ENCODE measurements at places on chromosomes 12 and 14. TPM values are rescaled to one million over a fixed set of nuclear protein-coding genes. Genes with fewer than 3 reads are reported as not detected.

DNA sequence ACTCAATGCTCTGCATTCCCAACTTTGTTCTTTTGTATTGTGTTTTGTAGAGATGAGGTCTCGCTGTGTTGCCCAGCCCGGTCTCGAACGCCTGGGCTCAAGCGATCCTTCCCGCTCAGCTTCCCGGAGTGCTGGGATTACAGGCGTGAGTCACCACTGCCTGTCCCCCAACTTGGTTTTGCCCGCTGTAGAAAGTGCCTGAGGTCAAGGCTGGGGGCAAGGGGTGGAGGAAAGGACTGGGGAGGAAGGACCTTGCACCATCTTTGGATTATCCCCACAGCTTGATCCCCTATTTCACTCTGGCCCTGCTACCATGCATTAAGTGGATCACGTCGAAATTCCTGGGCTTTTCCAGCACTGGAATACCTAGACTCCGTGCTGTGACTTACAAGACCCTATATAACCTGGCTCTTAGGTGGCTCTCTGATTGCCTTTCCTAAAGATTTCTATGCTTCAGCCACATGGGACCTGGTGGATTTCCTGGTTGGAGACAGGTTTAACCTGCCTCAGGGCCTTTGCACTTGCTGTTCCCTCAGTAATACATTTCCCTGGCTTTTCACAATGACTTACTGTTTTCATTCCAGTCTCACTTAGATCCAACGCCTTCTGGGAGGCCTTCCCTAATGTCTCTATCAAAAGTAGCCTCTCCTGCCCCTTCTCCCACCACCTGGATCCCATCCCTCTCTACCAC is 608 bp upstream of the PIANP start:
- H3K27me3 ChIP-seq = peaks cover 63% of the 10 kb centered on the region
- no peak for DNase-seq
- H3K27ac ChIP-seq = no peak overlapping the region
- no peaks in the 10 kb centered on the region for H3K36me3 ChIP-seq

DNA sequence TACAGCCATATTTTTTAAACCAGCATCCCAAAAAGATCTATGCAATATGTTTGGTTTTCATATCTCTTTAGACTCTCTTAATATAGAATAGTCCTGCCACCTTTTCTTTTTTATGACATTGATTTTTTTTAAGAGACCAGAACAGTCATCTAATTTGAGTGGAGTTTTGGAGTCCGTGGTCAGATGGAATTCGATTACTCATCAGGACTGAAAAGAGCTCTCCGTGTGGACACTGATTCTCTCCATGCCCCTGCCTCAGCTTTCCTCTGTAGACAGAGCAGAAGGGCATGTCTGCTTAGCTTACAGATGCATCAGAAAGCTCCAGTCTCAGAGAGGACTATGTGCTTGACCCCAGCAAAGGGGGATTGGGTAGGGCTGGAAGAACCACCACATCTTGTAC is 27.8 kb downstream of the SMCO2 start:
- no peaks in the 10 kb centered on the region for H3K27me3 ChIP-seq
- peaks cover 44% of the 10 kb centered on the region for H3K4me1 ChIP-seq
- no peak overlapping the region for H3K27ac ChIP-seq
- H3K4me3 ChIP-seq = no peak overlapping the region
- no peak for DNase-seq

GRCh38 chr12:127399451-127399850 is 867.5 kb upstream of the TMEM132C start:
- no peaks in the 10 kb centered on the region for H3K27me3 ChIP-seq
- no peaks in the 10 kb centered on the region for H3K4me1 ChIP-seq
- no peak overlapping the region for H3K27ac ChIP-seq
- DNase-seq = no peak
- H3K4me3 ChIP-seq = no peak overlapping the region

DNA sequence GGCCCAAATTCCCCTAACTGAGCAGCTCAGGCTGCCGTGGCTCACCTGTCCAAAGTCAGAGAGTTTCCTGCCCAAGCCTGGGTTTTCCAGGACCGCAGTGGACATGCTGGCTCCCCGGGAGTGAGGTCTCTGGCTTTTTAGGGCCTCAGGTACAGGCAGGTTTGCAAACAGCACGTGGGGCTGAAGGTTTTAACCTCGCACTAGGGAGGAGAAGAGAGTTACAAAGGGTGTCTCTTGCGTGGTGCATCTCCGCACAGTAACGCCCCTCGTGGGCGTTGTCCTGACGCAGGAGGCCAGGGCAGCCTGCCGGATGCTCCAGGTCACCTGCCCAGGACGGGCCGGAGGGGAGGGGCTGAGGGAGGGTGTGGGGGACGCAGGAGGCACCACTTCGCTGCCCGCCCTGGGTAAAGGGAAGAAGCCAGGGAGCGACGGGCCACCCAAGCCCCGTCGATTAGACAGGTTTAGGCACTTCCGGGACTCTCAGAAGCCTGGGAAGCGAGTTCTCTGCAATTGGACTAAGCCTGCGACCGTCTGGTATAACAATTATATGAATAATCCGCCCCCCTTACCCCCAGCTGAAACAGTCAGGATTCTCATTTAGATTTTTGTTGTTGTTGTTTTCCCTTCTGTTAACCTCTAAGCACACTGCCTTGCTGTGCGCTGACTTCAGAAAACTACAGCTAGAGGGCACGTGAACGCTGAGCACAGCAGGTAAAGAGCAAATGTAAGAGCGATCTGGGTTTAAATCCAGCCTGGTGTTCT is at the start of gene PAH:
Gene PAH, minus strand, starts transcription at position 219 of the 762 bp plus-strand sequence. Its CDS starts 114 bp downstream, at position 105.
- no peak for DNase-seq
- H3K27ac ChIP-seq = no peak within 1 kb of the TSS
- peaks cover 26% of the 10 kb centered on the region for H3K27me3 ChIP-seq
- no peaks in the 10 kb centered on the region for H3K36me3 ChIP-seq
- H3K4me1 ChIP-seq = no peaks in the 10 kb centered on the region

- H3K4me1 ChIP-seq = no peaks in the 10 kb centered on the region
- H3K27me3 ChIP-seq = no peaks in the 10 kb centered on the region
- H3K4me3 ChIP-seq = no peak overlapping the region
- DNase-seq = no peak
- no peaks in the 10 kb centered on the region for H3K36me3 ChIP-seq
Measured at GRCh38 chr14:78341827-78342389, 171.7 kb downstream of the NRXN3 start.

DNA sequence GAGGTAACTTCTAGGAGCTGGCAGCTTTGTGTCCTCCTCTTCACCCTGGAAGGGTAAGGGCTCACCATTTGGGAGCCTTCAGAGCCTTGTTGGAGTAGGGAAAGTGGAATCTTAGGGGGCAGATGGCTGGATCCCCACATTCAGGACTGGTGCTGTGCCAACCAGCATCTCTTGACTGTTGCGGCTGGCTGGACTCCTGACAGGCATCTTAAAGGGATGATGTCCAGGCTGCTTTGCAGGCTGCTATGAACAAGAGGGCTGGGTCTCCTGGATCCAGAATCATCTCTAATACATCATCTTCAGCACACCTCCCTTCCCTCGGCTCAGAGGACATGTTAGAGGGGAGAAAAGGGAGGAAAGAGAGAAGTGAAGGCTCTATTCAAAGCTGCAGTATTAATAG is 4.4 kb downstream of the CACNB3 start:
- H3K4me3 ChIP-seq = no peak overlapping the region
- H3K27me3 ChIP-seq = peaks cover 6% of the 10 kb centered on the region
- H3K36me3 ChIP-seq = peaks cover 2% of the 10 kb centered on the region
- no peak overlapping the region for H3K27ac ChIP-seq

DNA sequence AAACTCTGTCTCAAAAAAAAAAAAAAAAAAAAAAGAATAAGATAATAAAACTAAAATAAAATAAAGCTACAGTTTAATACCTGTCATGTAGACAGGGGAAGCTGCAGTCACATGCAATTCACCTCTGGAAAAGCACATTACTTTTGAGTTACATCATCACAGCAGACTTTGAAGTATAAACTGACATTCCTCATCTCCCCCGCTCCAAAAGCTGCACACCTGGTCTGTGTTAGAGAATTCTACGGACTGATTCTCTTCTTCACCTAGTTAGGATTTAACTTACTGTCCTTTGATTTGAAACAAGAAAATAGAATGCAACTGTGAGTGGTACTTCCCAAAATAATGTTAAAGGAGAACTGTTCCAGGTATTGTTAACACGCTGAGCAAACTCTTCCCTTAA is 25.1 kb downstream of the SPPL3 start:
- H3K4me1 ChIP-seq = peaks cover 18% of the 10 kb centered on the region
- H3K27ac ChIP-seq = no peak overlapping the region
- no peaks in the 10 kb centered on the region for H3K27me3 ChIP-seq
- no peak for DNase-seq
- H3K36me3 ChIP-seq = peaks cover 2% of the 10 kb centered on the region

GRCh38 chr12:5708371-5708770 is 236.7 kb downstream of the ANO2 start:
- peaks cover 1% of the 10 kb centered on the region for H3K27me3 ChIP-seq
- H3K36me3 ChIP-seq = no peaks in the 10 kb centered on the region
- no peaks in the 10 kb centered on the region for H3K4me1 ChIP-seq
- no peak overlapping the region for H3K4me3 ChIP-seq
- no peak overlapping the region for H3K27ac ChIP-seq
- no peak for DNase-seq

DNA sequence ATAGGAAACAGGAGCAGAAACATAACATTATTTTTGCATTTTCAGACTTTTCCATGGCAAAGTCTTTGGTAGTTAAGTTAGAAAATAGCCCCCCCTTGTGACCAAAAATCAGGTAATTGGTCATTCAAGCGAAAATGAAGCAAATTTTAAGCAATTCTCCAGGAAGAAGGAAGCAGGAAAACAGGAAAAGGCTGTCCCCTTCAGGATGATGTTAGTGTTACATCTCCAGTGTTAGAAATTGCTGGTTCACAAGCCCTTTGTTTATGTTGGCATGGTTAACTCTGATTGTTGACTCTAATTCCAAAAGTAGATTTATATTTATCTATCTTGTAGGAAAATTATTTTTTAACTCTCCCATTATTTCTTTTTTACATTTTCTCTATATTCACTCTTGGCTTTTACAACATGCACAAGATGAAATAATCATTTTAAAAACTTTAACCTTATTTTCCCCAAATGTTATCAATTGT is 18.8 kb upstream of the GAS2L3 start:
- no peak for DNase-seq
- H3K4me1 ChIP-seq = no peaks in the 10 kb centered on the region
- no peak overlapping the region for H3K27ac ChIP-seq
- H3K27me3 ChIP-seq = peaks cover 5% of the 10 kb centered on the region
- no peaks in the 10 kb centered on the region for H3K36me3 ChIP-seq

DNA sequence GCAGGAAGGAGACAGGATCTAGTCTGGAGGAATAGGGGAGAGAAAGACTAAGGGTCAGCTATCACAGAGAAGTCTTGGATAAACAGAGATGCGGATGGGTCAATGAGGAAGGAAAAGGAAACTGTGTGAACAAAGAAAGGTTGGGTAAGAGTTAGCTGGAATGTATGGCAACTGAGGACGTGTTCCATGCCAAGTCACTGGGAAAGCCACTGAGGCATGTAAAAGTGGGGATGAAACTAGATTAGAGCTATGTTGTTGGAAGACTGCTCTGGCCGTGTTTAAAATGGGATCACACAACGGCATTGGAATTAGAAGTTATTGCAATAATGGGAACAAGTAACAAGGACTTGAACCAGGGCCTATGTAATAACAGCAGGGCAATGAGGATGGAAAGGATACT is 3.9 kb upstream of the NR2C1 start:
- no peak overlapping the region for H3K27ac ChIP-seq
- DNase-seq = no peak

- H3K36me3 ChIP-seq = no peaks in the 10 kb centered on the region
- no peak overlapping the region for H3K27ac ChIP-seq
- no peak overlapping the region for H3K4me3 ChIP-seq
- DNase-seq = no peak
- H3K27me3 ChIP-seq = peaks cover 3% of the 10 kb centered on the region
- H3K4me1 ChIP-seq = peaks cover 14% of the 10 kb centered on the region
Measured at GRCh38 chr14:78202976-78203375, 32.8 kb downstream of the NRXN3 start.

GRCh38 chr14:60878536-60878935 is 102.3 kb downstream of the TRMT5 start:
- H3K36me3 ChIP-seq = peaks cover 25% of the 10 kb centered on the region
- H3K27ac ChIP-seq = no peak overlapping the region
- peaks cover 8% of the 10 kb centered on the region for H3K4me1 ChIP-seq
- no peak for DNase-seq
- H3K27me3 ChIP-seq = peaks cover 3% of the 10 kb centered on the region

- no peak overlapping the region for H3K27ac ChIP-seq
- no peaks in the 10 kb centered on the region for H3K36me3 ChIP-seq
- no peak overlapping the region for H3K4me3 ChIP-seq
- no peak for DNase-seq
- H3K4me1 ChIP-seq = peaks cover 33% of the 10 kb centered on the region
- H3K27me3 ChIP-seq = peaks cover 7% of the 10 kb centered on the region
Measured at GRCh38 chr12:75644472-75645072, 133.2 kb upstream of the KRR1 start.

DNA sequence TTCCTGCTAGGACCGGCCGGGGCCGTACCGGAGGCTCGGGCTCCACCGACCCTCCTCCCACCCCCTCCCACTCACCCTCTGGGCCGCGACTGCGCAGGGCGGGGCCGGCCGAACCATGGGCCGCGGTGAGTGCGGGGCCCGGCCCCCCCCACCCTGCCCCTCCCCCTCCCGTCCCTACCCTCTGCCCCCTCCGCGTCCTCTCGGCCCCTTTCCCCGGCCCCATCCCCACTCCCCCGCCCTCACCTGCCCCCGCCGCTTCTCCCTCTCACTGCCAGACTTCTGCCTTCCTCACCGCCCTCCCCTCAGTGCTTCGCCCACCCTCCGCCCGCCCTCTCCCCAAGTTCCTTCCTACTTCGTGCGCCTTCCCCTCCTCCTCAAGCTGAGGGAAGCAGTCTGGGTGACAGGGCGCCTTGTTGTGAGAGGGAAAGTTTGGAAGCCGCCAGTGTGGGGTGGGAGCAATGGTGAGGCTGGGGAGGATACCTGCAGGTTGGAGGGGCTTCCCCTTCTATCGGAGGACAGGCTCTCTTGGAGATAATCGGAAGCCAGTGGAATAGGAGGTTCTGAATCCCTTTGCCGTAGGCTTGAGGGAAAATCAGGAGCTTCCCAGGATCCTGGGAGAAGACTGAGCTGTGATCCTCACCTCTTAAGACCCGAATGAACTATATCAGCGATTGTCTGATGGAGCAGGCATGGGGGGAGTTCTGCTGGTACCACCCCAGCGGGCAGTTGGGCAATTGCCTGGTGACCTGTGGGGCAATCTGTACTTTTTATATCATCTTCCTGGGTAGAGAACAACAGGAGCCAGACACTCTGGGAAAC is 472 bp downstream of the MBD6 start:
- peaks cover 28% of the 10 kb centered on the region for H3K36me3 ChIP-seq
- H3K27me3 ChIP-seq = no peaks in the 10 kb centered on the region
- H3K4me3 ChIP-seq = peak overlapping the region; percentile 97
- peak overlapping the region; percentile 86 for H3K27ac ChIP-seq
- DNase-seq = no peak

GRCh38 chr14:78240567-78240966 is 70.4 kb downstream of the NRXN3 start:
- H3K4me1 ChIP-seq = no peaks in the 10 kb centered on the region
- H3K27ac ChIP-seq = no peak overlapping the region
- H3K27me3 ChIP-seq = peaks cover 2% of the 10 kb centered on the region
- no peaks in the 10 kb centered on the region for H3K36me3 ChIP-seq
- no peak overlapping the region for H3K4me3 ChIP-seq

GRCh38 chr14:102503641-102504327 is 5.8 kb downstream of the ANKRD9 start:
- peaks cover 17% of the 10 kb centered on the region for H3K4me1 ChIP-seq
- H3K36me3 ChIP-seq = peaks cover 3% of the 10 kb centered on the region
- no peak overlapping the region for H3K27ac ChIP-seq
- no peak overlapping the region for H3K4me3 ChIP-seq

- no peak overlapping the region for H3K4me3 ChIP-seq
- DNase-seq = no peak
- no peak overlapping the region for H3K27ac ChIP-seq
- H3K27me3 ChIP-seq = peaks cover 53% of the 10 kb centered on the region
- peaks cover 16% of the 10 kb centered on the region for H3K4me1 ChIP-seq
- H3K36me3 ChIP-seq = no peaks in the 10 kb centered on the region
Measured at GRCh38 chr14:75268633-75269550, 9.7 kb upstream of the FOS start.

Gene FGD4
- total RNA-seq = 0.51 TPM

Gene MYH6
- 0.59 TPM for total RNA-seq

Gene DPF3
- total RNA-seq = 4.3 TPM

Gene MFAP5
- total RNA-seq = not detected

Measured in activated T-helper 1 cell treated with anti-CD3 and anti-CD28 coated beads, Interleukin-12 subunit alpha, Interleukin-12 subunit beta, Interleukin-2, Interleukin-4 antibody, amounts not matched to agents 30 ng/mL and 10 ng/mL and 1 ng/mL, durations not matched to agents 14 hours and 24 hours and 36 hours (primary cell).